ENCODE measurements at places on chromosomes 12 and 14. TPM values are rescaled to one million over a fixed set of nuclear protein-coding genes. Genes with fewer than 3 reads are reported as not detected.
A peak's percentile ranks its signal among the peaks of the same experiment; 100 is the strongest.

Gene CCDC184
- total RNA-seq: 12.6 TPM

Gene ARG2
- total RNA-seq: 22.2 TPM

Gene CCDC177
- total RNA-seq: 7.5 TPM

GRCh38 chr12:108193917-108194316 lies 64.8 kb downstream of the WSCD2 start:
- H3K27ac ChIP-seq: no peak overlapping the region
- no peak overlapping the region for H3K4me3 ChIP-seq
- H3K27me3 ChIP-seq: peaks cover 53% of the 10 kb centered on the region
- peak; percentile 45 for DNase-seq
